ENCODE measurements at places on chromosomes 13 and 19.

GRCh38 chr19:7426986-7427385 lies 61.8 kb downstream of the PEX11G start:
- DNase-seq = no peak

DNA sequence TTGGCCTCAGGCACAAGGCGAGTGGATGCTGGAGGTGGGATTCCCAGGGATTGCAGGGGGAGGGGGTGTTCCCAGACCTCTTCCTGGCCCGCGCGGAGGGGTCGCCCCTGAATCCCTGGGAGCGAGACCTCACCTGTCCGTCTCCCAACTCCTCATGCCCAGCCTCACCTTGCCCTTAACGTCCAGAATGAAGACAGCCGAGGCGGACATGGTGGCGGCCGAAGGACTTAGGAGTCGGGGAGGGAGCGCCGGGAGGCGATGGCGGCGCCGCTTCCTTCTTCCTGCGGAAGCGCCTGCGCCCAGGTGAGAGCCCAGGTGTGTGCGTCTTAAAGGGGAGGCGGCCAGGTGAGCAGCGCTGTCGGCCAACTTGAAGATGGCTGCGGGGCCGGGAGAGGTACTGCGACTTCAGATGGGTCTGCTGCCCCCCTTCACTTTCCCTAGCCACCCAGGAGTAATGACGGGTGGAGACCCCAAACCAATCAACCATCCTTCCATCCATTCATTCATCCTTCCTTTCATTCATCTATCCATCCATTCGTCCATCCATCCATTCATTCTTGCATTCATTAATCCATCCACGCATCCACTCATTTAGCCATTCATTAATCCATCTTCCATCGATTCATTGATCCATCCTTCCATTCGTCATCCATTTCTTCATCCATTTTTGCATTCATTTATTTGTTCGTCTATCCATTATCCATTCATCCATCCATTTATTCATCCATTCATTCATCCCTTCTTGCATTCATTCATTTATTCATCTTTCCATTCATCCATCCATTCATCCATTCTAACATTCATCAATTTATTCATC lies at the start of gene AP1M2:
AP1M2 (minus strand) TSS at position 291 of the 817 bp plus-strand sequence; CDS start at position 210, 81 bp downstream.
- no peak for DNase-seq

DNA sequence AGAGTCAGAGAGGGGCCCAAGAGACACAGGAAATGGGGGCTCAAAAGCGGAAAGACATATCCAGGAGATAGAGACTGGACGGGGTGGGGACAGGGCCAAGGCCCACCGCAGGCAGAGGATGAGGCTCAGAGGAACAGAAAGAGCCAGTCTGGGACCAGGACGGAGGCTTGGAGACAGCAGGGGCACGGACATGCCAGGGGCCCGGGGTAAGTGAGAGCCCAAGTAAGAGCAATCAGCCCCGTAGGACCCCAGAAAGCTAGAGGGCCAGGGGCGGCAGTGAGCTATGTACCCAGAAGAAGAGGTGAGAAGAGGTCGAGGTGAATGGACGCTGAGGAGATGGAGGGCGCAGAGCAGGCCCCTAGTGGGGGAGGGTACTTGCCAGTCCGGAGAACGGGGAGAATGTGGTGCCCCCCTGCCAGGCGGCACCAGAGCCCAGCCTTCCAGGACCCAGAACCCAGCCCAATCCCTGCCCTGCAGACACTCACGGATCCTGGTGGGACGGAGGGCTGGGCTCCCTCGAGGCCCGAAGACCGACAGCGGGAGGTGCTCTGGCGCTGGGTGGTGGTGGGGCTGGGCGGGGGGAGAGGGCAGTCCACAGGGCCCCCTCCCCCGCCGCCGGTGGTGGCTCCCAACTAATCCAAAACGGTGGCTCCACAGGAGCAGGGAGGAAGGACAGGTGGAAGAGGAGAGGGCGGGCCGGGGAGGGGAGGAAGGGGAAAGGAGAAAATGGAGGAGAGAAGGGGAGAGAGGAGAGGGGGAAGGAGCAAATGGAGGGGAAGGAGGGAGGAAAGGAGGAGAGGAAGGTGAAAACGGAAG lies 1.0 kb downstream of the GRIK5 start:
- DNase-seq = no peak

- DNase-seq = peak; percentile 26
These were observed 752 bp upstream of the EDNRB start for GRCh38 chr13:77919246-77919920.

DNA sequence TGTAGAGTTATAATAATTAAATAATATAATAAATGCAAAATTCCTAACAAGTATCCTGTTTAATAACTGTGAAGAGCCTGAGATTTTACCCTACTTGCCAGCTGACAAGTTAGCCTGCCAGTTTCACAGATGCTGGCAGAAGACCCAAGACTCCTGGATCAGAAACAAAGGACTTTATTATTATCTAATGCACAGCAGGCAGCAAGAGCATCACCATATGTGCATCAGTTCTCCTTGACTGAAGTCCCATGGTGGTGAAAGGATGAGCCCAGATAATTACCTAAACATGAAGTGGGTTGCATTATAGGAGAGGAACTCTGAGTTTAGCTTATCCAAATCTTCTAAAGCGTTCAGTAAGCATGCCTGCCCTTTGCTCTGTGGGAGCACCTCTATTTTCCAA lies 39.1 kb upstream of the MTIF3 start:
- DNase-seq = no peak

GRCh38 chr13:24215126-24215525 lies 54.6 kb downstream of the SPATA13 start:
- no peak for DNase-seq

DNA sequence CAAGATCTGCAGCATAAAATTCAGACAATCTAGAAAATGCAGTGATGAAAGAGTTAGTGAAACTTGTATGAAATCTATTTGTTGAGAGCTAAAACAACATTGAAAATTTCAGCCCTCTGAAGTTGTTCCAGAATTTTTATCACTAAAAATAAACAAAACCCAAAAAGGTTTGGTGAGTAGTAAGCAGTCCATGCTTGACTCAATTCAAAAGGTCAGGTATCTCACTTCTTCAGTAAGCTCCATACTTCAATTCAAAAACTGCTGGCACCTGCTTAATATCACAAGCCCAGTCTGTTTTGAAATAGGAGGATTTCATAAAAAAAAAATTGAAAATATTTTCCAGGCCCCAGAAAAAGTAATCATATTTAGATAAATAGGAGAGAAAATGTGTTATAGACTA lies 894.4 kb downstream of the SLITRK5 start:
- DNase-seq = no peak

- DNase-seq = no peak
These were observed 47.2 kb downstream of the TM9SF2 start for GRCh38 chr13:99548448-99548847.

- no peak for DNase-seq
These were observed 12.5 kb upstream of the CYP2A6 start for GRCh38 chr19:40862785-40863184.

DNA sequence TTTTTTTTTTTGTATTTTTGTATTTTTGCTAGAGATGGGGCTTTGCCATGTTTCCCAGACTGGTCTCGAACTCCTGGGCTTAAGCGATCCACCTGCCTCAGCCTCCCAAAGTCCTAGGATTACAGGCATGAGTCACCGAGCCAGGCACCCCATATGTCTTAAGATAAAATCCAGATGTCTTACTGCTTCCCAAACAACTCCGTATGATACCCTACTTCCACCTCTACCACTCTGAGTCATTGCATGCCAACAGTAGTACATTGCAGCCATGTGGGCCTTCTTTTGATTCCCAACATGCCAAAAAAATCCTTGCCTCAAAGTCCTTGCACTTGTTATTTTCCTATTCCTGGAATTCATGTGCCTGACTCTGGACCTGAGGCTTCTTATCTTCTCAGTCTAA lies 799.2 kb downstream of the GPC5 start:
- no peak for DNase-seq

DNA sequence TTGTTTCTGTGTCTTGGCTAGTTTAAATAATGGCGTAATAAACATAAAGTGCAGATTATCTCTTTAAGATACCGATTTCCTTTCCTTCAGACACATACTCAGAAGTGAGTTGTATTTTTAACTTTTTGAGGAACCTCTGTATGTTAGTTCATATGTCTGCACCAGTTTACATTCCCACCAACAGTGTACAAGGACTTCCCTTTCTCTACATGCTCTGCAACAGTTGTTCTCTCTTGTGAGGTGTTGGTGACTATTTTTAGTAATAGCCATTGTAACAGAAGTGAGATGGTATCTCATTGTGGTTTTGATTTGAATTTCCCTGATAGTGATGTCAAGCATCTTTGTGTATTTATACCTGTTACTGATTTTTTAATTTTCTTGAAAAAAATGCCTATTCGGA lies 418.6 kb downstream of the UQCRFS1 start:
- DNase-seq = no peak

GRCh38 chr19:36797786-36798108 lies 25.1 kb upstream of the ZNF850 start:
- no peak for DNase-seq

DNA sequence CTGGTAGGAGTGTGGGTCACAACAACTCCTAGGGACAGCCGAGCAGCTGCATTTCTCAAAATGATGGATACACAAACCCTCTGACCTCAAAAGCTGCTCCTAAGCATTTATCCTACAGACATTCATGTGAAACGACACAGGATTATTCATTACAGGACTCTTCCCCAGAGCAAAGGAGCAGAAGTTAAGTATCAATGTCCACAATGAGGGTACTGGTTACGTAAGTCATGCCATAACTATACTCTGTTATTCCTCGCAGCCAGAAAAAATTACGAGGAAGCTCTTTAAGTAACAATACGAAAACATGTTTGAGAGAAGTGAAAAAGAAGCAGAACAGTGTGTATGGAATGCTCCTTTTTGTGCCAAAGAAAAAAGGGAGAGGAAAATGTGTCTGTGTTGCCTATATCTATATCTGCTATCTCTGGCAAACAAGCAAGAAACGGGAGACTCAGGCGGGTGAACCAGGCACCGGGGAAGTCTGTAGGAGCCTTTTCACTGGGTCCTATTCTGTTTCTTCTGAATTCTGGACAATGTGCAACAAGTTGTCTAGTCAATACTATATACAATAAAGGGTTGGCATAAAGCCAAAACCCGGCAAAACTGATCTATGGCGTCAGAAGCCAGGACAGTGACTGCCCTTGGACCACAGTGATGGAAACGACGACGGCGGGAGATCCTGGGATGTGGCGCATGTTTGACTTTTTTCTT lies 1.3 kb downstream of the ISOC2 start:
- no peak for DNase-seq

DNA sequence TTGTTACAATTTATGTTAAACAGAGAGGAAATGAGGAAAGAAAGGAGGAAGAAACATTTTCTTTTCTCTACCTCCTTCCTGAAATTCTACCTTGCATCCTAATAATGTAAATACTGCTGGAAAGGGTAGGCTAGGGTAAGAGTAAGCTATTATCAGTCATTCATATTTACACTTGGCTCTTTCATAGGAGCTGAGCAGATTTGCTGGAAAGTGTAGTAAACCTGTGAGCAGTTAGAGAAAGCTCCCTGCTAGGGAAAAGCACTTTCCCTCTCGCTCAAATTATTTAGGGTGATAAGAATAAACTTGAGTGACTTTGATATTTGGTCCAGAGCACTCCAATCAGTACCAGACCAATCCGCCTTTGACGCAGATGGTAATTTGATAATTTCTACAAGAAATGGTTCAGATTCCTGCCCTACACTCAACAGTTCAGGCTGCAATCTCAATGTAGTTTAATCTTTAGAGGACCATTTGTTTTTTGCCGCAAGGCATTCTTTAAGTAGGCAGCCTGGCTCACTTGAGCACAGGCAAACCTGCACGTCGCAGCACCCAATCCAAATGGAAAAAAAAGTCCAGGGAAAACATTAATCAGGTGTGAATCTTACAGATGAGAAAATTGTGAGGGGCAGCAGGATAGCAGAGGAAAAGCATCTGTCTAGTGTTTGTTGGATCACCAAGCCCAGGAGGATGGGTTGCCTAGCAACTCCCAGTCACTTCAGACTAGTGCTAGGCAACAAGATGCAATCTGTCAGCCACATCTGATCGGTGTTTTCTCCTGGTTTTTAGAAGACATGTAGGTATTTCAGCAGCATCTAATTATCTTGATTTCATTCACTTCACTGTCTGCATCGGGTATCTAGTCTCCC lies 68.6 kb upstream of the KL start:
- DNase-seq = peak; percentile 57

DNA sequence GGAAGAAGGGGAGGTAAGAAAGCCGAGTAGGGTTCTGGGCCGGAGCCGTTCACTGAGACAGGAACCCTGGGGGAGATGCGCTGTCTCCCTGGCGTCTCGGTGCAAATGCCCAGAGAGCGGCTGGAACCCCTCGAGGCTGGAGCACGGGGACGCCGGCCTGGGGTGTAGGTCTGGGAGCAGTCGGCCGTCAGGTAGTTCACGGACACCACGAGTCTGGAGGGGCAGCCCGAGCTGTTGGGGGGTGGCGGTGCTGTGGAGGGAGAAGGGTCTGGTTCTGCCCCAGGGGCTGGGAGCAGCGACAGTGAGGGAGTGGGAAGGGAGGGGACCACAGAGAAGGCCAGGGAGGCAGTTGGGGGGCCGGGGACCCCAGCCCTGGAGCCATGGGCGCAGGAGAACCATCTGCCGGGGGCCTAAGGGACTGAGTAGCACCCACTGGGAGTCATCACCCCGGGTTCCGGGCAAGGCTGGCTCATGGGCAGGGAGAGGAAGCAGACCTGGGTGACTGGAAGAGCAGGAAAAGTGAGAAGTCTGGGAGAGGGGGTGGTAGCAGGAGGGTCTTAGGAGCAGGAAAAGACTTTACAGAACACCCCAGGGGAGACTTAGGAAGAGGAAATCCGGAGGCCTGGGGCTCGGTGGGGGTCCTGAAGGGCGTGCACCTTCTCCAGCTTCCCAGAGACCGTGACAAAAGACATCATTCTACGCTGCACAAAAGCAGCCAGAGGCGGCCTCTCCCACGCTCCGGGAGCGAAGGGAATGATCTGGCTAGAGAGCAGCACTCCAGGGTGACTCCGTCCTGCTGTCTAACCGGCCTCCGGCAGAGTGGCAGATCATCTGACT lies 173.1 kb upstream of the SOX1 start:
- no peak for DNase-seq

DNA sequence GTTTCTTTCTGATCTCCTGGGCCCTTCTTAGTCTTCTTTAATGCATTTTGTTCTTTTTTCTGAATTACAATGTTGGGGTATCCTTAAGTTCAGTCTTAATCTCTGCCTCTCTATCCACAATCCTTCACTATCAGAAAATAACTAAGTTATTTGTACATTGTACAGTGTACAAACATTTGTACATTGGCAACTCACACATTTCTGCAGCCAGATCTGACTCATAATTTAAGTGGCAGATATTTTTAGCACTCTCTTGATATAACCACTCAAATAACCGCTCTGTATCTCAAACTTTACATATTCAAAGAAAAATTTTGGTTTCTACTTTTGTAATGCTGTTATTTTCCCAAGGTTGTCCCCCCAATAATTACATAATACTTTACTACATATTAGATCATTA lies 691.1 kb upstream of the SPRY2 start:
- no peak for DNase-seq

DNA sequence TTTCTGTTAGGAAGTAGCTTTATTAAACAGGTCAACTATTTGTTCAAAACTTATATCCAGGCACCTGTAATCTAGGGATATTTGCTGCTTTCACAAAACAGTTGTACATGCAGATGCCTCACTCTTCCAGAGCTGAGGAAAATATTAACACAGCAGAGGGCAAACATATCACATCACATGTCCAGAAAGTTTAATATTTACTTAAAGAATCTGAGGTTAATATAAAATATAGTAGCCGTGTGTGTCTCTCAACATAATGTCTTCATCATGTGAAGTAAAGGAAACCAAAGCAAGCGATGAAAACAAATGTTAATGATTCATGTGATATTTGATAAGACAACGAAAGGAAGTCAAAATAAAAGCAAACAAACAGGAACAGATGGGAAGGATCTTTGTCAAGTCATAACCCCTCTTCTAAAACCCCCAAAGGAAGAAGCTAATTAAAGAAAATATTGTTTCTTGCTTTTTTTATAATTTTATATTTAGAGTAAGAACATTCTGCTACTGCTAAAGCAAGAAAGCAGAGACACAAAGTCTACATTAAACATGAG lies 418.8 kb downstream of the DACH1 start:
- no peak for DNase-seq
